A549 treated with Hydrocortisone at 1 μM for 4 hours (cell line): ENCODE measurements at places on chromosomes 3 and 15. TPM values are rescaled to one million over a fixed set of nuclear protein-coding genes. Genes with fewer than 3 reads are reported as not detected.

Gene FAM43A
- total RNA-seq, result 11.9 to 21.9 TPM (median 19.8 TPM) in 5 replicates

Gene SPG21
- 120 to 130 TPM (median 128 TPM) in 5 replicates for total RNA-seq

Gene ST8SIA2
- total RNA-seq, result 0.27 to 0.70 TPM (median 0.40 TPM) in 5 replicates

Gene SLC7A14
- total RNA-seq, result not detected in 5 replicates

Gene PIGZ
- 1.1 to 1.9 TPM (median 1.5 TPM) in 5 replicates for total RNA-seq
